RPMI8226 (cell line): ENCODE measurements at places on chromosomes 6 and 20.

- peak; percentile 84 for DNase-seq
Observed at GRCh38 chr6:5665173-5665572, 341.6 kb downstream of the NRN1 start.

DNA sequence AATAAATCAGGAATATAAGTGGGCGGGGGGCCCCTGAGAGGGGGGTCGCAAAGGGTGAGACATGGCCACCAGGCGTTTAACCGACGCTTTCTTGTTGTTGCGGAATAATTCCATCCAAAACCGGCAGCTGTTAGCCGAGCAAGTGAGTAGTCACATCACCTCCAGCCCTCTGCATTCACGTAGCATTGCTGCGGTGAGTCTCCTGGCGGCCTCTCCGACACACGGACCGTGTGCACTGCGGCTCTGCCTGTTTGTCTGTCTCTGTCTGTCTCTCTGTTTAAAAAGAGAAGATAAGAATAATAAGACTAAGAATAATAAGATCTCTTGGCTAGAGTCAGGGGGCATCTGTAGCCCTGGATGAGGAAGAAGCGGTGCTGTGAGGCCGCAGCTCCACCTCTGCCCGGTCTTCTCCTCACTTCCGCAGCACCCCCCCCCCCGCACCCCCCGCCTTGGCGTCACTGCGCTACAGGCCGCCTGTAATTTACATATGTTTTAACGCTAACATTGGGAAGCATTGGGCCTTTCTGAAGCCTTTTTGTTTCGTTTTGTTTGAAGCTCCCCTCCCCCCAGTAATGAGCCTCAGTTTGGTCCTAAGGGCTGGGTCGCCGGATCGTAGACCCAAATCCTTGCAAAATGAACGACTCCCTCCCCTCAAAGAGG lies 993 bp downstream of the STX16 start:
- DNase-seq, result peak; percentile 79

DNA sequence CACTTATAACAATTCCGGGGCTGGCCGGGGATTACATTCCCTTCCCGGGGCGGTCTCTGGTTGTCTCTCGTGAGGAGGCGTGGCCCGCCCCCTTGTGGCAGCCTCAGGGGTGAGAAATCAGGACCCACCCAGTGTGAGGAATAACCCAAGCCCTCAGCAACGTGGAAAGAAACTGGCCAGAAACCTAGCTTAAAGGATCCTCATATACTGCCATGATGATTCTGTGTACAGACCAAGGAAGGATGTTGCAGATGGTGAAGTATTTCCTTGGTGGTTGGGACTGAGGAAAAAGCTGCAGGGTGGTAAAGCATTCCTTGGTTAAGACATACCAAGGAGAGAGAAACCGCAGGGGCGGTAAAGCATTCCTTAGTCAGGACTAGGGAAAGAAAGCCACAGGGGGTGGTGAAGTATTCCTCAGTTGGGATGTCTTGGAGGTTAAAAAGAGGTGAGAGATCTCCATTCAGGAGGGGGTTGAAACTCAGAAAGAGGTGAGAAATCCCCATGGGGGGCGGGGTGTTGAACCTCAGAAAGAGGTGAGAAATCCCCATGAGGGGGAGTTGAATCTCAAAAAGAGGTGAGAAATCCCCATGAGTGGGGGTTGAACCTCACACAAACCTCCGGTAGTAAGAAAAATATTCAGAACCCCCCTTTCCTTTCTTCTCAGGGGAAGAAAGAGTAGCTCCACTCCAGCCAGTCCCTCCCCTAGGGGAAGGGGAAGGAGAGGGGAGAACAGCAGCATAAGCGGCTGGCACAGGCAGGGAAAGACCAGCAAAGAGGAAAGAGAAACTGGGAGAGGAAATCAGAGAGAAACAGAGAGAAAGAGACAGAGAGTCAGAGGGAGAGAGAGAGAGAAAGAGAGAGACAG lies 238.1 kb downstream of the RNGTT start:
- no peak for DNase-seq

GRCh38 chr6:52904562-52905279 lies 4.8 kb downstream of the GSTA3 start:
- no peak for DNase-seq

- peak; percentile 84 for DNase-seq
Observed at GRCh38 chr6:10954590-10955010, 67.7 kb downstream of the SYCP2L start.

DNA sequence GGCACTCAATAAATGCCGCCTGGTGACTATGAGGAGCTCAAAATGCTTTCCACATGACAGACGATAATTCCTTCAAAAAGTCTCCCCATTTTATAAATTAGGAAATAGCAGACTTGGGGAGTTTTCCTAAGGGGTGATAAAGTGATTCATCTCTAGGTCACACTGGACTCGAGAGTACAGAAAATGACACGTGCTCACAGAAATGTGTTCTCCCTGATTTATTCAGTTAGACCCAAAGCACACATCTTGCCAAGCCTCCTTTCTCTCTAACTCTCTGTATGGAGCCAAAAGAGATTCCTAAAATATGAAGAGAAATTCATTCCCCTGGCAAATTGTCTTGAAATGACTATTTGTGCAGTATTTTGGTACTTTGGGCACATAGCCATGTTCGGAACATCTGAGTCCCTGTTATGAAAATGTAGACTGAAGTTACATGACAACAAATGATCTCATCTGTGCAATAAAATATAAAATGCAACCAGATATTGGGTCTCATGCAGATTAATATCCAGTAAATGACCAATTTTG lies 381.1 kb downstream of the TFAP2B start:
- no peak for DNase-seq

- no peak for DNase-seq
Observed at GRCh38 chr6:135852746-135853145, 1.2 kb downstream of the PDE7B start.

GRCh38 chr6:119173249-119174084 lies 95.0 kb upstream of the FAM184A start:
- DNase-seq, result no peak

DNA sequence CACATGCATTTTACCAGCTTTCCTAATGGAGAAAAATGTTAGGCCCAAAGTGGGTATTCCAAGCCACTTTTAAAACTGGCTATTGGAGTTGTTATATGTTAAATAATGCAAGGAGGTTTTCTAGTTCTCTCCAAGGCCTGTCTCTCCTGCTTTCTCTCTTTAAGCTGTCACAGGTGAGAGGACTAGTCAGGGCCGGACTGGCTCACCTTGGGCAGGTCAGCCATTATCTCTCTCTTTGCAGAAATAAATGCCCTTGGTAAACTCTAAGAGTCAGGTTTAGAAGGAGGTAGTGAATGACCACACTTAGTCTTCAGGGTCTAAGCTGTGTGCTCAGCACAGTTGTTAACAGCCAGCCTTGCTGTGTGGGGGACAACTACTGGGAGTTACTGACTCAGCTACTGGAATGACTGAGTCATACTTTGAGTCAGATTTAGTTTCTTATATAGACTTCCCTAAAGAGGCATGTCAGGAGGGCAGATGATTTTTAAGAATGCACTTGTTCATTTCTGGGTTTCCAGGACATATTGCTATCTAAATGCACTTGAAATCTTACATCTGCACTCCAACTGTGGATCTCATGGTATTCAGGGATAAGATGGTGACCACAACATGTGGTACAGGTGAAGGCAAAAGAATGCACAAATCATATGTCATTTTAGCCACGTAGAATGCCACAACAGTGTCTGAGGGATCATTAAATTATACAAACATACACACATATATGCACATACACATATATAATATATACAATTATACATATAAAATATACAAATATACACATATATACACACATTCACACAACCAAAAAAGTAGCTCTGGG lies 719.4 kb downstream of the EPM2A start:
- DNase-seq, result peak; percentile 2

GRCh38 chr20:7692478-7692877 lies 247.8 kb downstream of the HAO1 start:
- DNase-seq, result no peak

DNA sequence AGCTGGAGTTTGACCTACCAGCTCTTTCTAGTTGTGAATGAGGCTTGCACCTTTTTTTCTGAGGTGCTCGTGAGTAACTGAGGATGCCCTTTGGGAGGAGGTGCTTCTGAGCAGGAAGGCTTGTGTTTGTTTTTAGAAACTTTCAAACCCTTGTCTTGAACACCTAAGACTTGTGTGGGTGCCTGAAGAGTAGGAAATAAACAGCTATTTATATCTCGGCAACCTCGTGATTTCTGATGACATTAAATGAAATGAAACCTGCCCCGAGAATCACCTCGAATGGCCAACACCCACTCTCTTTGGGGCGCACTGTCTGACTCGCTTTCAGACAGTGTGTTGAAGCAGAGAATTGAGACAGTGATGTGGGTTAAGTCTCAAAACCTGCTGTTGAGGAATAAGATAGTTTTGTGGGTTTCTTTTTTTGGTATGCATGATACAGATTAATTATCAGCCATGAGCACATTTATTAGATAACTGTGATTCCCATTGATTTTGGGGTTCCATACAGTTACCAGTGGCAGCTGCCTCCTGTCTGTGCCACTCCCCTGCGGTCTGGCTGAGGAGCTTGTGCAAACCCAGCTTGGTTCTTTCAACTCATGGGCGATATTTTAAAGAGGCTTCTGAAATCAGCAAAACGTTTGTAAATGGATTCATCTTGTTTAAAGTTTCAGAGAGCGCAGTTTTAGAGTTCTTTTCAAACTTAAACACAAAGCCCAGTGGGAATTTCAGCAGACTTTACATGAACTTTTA lies 8.4 kb downstream of the IRF4 start:
- peak; percentile 83 for DNase-seq

- DNase-seq, result peak; percentile 68
Observed at GRCh38 chr6:63573899-63574553, 1.7 kb downstream of the LOC128125822 start.

DNA sequence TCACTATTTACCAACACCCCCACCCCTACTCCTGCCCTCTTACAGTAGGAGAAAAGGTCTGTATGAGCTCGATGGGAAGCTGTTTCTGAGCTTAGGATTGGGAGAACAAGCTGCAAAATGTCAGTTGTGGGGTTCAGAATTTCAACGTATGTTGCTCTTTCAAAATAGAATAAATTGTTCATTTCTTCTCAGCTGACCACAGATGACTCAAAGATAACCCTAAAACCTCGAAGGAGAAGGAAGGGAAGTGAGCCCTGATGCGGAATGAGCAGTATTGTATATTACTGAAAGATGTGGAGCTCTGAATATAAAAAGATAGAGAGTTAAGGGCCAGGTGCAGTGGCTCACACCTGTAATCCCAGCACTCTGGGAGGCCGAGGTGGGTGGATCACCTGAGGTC lies 35.9 kb upstream of the MYLIP start:
- DNase-seq, result no peak

DNA sequence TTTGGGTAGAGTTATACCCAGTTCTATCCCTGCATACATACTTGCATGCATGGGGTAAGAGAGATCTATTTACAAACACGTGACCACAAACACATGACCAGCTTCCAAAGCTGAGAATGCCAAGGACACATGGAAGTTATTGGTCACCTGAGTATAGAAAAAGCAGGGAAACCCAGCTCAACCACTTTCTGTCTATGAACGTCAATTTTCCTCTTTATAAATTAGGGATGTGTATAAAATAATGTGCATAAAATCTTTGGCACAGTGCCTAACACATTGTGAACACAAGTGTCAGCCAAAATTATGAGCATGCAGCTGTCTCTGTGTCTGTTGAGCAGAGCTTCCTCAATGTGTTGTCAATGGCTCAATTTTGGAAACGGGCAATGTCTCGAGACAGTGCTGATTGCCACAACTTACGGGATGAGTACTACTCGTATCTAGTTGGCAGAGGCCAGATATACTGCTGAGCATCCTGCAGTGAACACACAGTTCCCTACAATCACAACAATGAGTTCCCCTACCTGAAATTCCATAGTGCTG lies 44.9 kb downstream of the TPD52L1 start:
- peak; percentile 11 for DNase-seq

- peak; percentile 94 for DNase-seq
Observed at GRCh38 chr6:27251112-27251605, 3.7 kb downstream of the PRSS16 start.

DNA sequence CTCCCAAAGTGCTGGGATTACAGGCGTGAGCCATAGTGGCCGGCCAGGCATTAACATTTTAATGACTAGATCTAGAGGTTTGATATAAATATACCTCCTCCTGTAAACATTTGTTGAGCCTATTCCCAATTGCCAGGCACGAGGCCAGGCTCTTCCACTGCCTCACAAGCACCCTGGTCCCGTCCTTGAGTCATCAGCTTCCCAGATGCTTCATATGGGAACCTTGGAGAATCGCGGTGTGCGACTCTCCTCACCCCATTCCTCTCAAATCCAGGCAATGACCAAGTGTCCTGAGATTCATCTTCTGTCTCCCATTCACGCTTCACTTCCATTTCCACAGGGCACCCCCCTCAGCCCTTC lies 35.9 kb upstream of the PIM1 start:
- no peak for DNase-seq

GRCh38 chr20:52494244-52494643 lies 302.7 kb upstream of the ZFP64 start:
- DNase-seq, result no peak

DNA sequence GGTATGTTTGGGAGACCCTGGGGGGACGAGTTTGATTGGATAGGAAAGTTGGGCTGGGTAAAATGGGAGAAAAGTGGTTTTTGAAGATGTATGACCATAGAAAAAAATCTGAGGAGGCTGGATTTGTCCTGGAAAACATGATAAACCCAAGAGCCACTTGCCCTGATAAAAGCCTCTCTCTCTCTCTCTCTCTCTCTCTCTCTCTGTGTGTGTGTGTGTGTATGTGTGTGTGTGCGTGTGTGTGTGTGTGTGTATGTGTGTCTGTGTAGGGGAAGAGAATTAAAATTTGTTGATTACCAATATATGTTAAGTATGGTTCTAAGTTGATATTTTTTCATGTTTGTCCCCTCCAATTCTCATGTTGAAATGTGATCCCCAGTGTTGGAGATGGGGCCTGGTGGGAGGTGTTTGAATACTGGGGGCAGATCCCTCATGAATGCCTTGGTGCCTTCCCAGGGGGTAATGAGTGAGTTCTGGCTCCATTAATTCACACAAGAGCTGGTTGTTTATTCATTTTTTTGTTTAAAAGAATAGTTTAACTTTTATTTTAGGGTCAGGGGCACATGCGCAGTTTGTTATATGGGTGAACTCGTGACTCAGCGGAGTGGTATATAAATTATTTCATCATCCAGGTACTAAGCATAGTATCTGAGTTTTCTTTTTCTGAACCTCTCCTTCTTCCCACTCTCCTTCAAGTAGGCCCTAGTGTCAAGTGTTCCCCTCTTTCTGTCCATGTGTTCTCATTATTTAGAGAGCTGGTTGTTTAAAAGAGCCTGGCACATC lies 208.8 kb downstream of the TFAP2B start:
- no peak for DNase-seq

GRCh38 chr6:139474145-139475108 lies 100.0 kb upstream of the CITED2 start:
- DNase-seq, result peak; percentile 79

- DNase-seq, result no peak
Observed at GRCh38 chr6:86756640-86757229, 180.6 kb upstream of the HTR1E start.

- DNase-seq, result no peak
Observed at GRCh38 chr6:17482711-17483110, 89.3 kb downstream of the CAP2 start.
